ENCODE measurements at places on chromosomes 13 and 19.

DNA sequence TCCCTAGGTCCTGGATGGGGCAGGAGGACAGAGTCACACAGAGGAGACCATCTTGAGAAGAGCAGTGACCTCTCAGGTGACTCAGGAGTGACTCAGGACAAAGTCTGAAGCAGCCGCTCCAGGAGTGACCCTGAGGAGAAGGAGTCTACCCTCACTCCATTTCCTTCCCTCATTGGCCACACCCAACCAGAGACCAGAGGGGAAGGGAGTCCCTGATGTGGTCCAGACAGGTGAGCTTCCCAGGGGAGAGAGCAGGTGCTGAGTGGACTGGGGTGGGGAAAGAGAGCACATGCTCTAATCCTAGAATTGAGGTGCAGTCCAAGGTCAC is 75.5 kb upstream of the MEDAG start:
- no peak for DNase-seq

- DNase-seq: no peak
These were observed 89.6 kb upstream of the SPRY2 start for GRCh38 chr13:80430561-80430960.

GRCh38 chr19:7729831-7730285 is 2.1 kb downstream of the CLEC4G start:
- no peak for DNase-seq

- DNase-seq: no peak
These were observed 105.1 kb downstream of the DNAJC15 start for GRCh38 chr13:43128504-43128961.

DNA sequence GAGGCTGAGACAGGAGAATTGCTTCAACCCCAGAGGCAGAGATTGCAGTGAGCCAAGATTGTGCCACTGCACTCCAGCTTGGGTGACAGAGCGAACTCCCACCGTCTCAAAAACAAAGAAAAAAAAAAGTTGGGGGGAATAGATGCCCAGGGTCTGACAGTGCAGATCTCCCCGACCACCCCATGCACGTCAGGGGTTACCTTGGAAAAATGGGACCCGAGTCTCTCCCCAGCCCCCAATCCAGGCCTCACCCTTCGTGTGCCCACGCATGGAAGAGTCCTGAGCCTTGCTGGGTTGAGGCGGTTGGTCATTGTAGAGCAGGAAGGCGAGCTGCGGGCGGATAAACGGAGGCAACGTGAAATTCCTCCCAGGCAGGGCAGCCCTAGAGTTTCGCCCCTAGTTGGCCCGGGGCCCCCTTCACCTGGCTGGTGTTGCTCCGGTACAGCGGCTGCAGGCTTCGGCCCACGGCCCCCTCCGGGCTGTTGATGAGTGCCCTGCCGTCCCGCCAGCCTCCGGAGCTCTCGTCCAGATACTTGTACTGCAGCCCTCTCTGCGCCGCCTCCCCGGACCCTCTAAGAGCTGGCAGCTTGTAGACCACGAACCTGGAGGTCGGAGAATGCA is 588 bp downstream of the DNASE2 start:
- no peak for DNase-seq

- no peak for DNase-seq
These were observed 5.7 kb downstream of the XRCC1 start for GRCh38 chr19:43569657-43570056.

DNA sequence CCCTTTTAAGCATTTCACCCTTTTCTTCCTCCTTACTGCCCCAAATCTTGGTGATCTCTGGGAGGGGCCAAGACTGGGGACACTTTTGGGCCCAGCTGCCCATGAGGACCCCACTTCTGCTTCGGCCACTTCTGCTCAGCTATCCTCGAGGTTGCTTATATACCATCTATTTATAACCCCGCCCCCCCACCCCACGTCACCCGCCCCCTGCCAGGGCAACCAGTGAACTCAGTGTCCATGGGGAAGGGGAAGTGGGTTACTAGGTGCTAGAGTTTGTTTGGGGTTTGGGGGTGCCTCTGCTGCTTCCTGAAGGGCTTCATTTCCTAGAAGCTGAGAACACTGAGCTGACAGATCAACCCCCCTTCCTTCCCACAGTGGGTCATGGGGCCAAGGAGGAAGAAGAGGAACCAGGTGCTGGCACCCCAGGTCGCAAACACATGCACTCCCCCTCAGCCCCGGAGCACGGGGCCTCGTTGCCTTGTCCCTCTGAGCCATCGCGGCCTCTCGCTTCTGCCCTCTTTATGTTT is 6.1 kb upstream of the ADGRE5 start:
- DNase-seq: no peak

DNA sequence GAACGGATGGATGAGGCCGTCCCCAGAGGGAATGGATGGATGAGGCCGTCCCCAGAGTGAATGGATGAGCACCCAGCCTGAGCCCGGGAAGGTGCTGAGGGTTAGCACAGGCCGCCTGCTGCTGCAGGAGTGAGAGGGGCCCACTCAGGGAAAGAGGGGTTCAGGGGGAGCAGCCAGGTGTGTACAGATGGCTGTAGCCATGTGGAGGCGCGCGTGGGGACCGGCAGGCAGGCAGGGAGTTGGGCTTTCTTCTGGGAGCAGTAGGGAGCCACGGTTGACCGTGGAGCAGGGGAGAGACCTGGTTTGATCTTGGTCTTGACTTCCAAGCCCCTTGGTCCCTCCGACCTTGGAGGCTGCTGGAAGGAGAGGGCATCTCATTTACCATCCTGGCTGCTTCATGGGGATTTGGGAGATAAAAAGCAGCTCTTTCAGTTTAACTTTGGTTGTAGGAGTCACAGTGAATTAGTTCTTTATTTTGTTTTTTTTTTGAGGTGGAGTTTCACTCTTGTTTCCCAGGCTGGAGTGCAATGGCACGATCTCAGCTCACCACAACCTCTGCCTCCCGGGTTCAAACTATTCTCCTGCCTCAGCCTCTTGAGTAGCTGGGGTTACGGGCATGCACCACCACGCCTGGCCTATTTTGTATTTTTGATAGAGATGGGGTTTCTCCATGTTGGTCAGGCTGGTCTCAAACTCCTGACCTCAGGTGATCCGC is 24.7 kb downstream of the ARID3A start:
- DNase-seq: no peak

GRCh38 chr19:1070931-1071791 is 4.2 kb downstream of the ARHGAP45 start:
- DNase-seq: no peak

DNA sequence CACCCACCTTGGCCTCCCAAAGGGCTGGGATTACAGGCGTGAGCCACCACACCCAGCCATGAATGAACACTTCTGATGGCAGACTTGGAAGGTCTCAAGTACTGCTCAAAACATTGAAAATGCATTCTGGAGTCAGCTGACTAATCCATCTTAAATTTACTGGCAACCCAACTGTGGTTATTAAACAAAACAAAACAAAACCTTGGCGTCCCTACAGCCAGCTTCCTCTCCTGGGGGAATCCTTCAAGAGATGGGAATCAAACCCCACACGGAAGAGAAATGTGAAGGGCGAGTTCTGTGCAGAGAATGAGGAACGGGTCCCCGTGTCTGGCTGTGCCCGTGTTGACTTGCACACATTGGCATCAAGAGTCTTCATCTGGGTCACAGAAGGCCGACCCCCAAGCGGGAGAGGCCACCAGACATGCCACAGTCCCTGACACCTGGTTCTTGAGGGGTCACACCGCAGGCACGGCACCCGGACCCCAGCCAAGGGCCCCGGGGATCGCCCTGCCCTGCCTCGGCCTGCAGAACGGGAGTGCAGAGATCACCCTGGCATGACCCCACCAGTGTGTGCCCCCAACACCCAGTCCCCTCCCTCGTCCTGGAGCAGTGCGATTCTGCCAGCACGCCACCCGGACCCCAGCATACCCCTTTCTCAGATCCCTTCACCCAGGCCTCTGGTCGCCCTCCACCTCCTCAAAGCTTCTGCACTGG is 3.2 kb downstream of the MAP2K2 start:
- DNase-seq: no peak

- no peak for DNase-seq
These were observed 6.2 kb downstream of the ZNF708 start for GRCh38 chr19:21323000-21323399.

DNA sequence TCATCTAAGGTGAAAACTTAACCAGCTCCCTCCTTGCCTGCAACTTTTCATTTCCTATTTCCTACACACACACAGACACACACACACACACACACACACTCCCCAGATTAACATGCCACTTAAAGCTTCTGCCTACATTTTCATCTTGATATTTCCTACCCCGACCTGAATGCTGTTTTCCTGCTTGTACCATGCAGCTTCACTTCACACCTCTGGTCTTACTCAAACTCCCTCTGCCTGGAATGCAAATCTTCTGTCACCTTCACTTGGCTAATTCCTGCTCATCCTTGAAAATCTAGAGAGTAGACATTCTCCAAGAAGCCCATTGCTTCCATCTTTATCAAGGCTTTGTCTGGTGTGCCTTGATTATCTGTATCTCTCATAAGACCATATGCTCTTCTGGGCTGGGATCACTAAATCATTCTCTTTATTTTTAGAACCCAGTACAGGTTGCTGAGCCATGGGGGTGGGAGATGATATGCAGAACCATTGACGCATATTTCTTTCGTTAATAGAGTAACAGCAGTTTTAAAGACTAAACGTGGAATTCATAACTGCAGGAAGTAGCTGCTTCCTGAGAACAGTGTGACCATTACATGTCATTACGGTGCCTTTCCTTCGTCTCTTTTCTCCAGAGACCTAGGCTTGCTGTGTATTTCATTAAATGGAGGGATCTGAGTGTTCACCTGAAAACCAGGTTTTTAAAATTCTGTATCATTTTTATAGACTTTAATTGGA is 37.7 kb downstream of the CNMD start:
- DNase-seq: no peak

DNA sequence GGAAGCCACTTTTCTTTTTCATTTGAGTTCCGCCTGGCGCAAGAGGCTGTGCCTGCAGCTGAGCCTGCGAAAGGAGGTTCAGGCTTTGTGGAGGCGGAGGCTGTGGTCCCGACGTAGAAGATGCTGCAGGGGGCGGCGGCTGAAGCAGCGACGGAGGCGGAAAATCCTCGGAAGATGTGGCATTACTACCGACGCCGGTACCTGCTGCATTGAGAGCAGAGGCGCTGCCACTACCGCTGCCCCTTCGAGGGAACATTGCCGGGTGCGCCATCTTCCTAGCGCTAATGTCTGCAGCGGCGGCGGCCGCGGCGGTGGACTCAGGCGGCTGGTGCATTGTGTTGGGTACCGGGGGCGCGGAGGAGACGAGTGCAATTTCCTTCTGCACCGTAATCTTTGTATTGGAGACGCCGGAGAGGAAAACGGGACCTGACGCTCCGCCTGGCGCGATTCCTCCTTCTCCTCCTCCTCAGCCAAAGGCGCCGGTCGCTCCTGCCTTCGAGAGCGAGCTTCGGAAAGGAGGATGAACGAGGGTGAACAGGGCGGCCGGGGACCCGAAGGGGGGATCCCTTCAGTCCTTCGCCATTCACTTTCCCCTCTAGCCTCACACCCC is at the start of gene TSC22D1:
Gene TSC22D1 (minus strand): TSS at position 590 of the 610 bp plus-strand sequence. CDS start 256 bp downstream, at position 334.
- DNase-seq: peak; percentile 17

- DNase-seq: peak; percentile 59
These were observed 16.1 kb upstream of the USP29 start for GRCh38 chr19:57103573-57104277.

DNA sequence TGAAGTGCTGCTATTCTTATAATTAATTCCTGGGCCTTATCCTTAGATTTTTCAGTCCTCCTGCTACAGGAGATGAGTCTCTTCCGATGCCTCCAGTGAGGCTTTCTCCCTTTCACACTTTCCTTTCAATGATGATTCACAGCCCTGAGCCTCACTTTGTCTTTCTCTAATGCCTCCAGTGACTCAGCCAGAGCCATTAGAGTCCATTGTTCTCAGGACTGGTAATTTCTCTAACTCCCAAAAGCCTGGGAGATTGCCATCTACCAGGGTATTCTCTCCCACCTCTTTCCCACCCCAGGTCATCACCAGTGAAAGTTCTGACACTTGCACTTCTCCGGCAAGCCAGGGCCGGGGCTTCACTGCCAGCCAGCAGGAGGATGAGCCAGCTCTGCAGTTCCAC is 49.6 kb upstream of the ARGLU1 start:
- no peak for DNase-seq

DNA sequence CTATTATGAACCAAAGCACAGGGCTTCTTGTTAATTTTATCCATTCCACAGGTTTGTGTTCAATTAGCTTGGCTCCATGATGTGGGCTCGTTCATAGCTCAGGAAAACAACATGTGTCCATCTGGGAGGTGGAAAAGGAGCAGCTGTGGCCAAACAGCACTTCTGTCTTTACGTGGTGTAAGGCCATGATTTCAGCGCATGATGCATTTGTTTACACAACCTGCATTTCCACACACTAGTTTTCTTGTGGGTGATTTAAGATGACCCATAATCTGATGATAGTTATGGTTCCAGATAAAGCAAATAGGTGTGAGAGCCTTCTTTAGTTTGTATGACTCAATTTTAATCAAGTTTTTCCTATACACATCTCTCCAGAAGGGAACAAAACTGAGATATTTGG is 101.7 kb downstream of the TNFRSF19 start:
- no peak for DNase-seq

- no peak for DNase-seq
These were observed at the start of gene FUT1 for GRCh38 chr19:48752496-48753365. Gene FUT1, minus strand, starts transcription at chr19:48752641. Its CDS starts 1,360 bp downstream, at chr19:48751281.

- DNase-seq: peak; percentile 75
These were observed 435.1 kb downstream of the EFNB2 start for GRCh38 chr13:106100171-106100919.

GRCh38 chr19:34961775-34962686 is 2.0 kb downstream of the ZNF792 start:
- no peak for DNase-seq

- no peak for DNase-seq
These were observed 17.5 kb downstream of the UBAC2 start for GRCh38 chr13:99218126-99218525.

- DNase-seq: no peak
These were observed 17.6 kb downstream of the ACOD1 start for GRCh38 chr13:76965759-76966421.

DNA sequence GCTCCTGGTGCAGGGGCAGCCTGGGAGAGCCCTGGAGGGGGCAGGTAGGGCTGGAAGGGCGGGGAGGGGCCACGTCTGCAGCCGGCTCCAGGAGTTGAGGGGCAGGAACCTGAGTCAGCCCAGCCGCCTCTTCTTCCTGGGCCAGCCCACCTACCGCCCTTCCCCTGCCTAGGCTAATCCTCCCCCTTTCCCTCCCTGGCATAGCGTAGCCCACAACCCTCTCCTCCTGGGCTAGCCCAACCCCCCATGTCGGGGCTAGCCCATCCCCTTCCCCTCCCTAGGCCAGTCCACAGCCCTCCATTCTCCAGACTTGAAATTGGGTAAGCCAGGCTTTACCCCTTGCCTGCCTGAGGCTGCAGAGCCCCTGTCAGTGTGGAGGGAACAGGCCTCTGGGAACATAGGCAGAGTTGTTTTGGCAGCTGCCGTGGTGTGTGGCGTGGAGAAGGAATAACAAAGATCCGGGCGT is 20.6 kb upstream of the WDR18 start:
- no peak for DNase-seq

GRCh38 chr13:94065741-94066140 is 413.7 kb downstream of the DCT start:
- DNase-seq: no peak

- DNase-seq: no peak
These were observed 702.8 kb downstream of the LIG4 start for GRCh38 chr13:107512551-107512950.

GRCh38 chr19:19459707-19460251 is 54.3 kb downstream of the GATAD2A start:
- no peak for DNase-seq
